NCI-H226 (cell line): ENCODE measurements at places on chromosomes 12 and 14.

GRCh38 chr12:12887471-12887870, 3.9 kb upstream of the GPRC5A start:
- no peak for DNase-seq

DNA sequence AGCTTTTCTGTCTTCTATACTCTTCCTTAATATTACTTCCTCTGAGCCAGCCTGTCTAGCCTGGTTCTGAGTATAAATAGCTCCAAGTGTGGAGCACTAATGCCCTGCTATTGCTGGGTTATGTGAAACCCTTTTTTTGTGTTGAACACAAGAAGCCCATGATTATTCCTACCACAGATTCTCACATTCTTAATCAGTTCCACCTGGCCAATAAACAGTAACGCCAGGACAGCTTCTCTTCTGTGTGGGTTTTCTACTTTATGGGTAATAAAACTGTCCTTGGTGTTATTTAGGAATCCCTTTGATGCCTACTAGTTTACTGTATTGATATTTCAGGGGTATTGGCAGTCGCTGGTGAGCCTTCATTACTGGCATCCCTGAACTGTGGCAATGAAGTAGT, 48.9 kb upstream of the LRIG3 start:
- no peak for DNase-seq

GRCh38 chr12:52669426-52669825, 10.8 kb downstream of the KRT1 start:
- DNase-seq: no peak

GRCh38 chr12:54853933-54854538, at the start of gene MUCL1:
Gene MUCL1, plus strand, starts transcription at chr12:54854516. Its CDS starts 67 bp downstream, at chr12:54854583.
- DNase-seq: peak; percentile 20

DNA sequence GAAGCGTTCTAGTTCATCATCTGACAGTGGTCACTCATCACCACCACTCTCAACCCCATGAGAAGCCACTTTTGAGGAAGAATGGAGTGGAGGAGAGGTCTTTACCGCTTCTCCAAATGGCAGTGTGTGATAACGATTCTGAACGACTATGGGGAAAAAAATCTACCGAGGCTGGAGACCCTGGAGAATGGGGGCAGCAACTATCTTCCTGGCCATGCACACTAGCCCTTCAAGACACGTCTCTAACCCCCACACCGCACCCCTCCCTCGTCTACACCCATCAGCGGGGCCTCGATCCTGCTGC, 365 bp downstream of the ING4 start:
- no peak for DNase-seq

- DNase-seq: peak; percentile 42
These were observed 12.5 kb downstream of the PCNX1 start for GRCh38 chr14:70919774-70920173.

GRCh38 chr12:129607301-129607700, 296.5 kb downstream of the TMEM132D start:
- DNase-seq: no peak

GRCh38 chr12:49253033-49253623, 11.8 kb upstream of the TUBA1C start:
- peak; percentile 75 for DNase-seq

DNA sequence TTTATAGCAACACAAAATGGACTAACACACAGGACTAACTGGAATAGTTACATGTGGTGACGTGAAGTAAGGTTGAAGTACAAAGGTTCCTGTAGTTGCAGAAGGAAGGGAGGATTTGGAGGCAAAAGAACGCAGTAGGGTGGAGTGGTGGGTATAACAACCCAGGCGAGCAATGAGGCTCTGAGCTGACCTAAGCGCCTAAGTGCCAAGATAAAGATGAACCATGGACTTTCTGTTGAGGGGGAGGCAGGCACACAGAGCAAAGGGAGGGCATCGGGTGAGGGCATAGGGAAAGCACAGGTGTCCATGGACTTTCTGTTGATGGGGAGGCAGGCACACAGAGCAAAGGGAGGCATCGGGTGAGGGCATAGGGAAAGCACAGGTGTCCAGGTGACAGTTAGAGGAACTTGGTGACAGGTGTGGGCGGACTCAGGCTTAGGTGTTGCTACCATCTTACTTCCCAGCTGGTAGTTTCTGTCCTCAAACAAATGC, 15.2 kb downstream of the SCNN1A start:
- no peak for DNase-seq

GRCh38 chr12:53990311-53991076, 5.5 kb downstream of the HOXC10 start:
- no peak for DNase-seq

DNA sequence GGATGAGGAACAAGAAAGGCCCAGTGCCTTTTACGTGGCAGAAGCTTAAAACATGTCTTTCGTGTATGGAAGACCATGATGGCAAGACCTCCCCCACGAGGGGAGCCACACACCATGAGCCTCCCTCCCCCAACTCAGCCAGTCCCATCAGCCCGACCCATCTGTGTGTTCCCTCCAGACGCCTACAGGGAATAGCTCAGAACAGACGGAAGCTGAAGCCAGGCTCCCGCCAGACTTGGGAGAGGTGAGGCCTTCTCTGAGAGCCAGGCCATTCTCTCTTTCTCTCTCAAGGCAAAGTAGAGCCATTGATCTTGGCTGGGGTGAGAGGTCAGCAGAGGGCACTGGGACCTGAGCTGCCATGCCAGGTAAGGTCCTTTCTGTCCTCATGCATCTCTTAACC, 9.5 kb downstream of the REM2 start:
- DNase-seq: no peak

GRCh38 chr14:21866479-21866878, 192.9 kb upstream of the OR4E1 start:
- peak; percentile 26 for DNase-seq

GRCh38 chr12:42326541-42327226, 717 bp downstream of the PPHLN1 start:
- DNase-seq: no peak

DNA sequence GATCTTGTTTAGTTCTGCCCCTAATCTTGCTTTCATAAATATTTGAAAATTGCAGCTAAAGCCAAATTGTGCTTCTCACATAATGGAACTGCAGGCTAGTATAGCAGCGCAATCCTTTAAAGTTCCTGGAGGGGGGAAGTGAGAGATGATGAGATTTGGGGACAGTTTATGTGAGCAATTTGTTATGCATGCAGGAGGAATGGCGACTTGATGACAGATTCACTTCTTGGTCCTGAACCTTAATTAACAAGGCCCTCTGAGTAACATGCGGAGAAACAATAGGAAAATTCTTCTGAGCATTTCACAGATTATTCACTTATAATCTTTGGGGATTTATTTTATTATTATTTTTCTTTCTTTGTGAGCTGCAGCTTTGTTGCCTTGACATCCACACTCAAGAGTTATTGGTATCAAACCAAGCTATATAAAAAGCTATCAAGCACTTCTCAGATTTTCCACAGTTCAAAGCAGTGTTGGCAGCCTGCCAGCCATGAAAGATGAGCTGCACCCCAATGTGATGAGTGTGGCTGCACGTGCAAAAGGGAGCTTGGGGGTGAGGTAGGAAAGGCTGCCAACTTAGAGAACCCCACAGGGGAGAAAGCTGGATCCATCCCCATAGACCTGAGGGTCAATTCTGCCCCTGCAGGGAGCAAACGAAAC, 1662.2 kb upstream of the FLRT2 start:
- DNase-seq: peak; percentile 3

DNA sequence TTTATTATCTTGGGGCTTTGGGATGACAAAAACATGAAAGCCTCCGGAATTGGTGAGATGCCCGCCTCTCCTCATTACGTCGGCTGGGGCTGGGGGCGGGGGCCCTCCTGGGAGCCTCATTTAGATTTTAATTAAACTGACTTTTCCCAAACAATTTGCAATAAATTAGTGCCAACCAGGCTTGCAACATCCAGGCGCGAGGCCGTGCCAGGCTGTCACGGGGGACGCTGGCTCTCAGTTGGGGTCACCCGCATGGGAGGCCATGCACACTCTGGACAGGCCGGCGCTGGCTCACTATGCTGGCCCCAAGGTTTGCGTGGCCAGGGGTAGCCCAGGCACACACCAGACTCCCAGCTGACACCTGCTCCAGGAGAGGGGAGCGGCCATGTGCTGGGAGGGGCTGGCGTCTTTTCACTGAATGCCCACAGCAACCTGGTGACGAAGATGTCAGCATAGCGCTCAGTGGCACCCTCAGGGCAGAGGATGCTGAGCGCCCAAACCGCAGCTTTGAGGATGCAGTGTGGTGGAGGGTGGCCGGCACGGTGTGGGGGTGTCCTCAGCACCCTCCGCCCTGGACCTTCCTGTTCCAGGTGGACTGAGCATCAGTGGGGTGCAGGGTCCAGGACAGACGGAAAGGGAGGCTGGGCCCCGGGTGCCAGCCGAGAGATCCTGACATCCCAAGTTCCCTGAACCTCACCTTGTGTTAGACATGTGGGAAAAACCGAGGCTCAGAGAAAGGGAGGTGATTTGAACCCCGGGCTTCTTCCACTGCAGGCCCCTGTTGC, 190.8 kb upstream of the C14orf180 start:
- no peak for DNase-seq

- peak; percentile 90 for DNase-seq
These were observed 92.5 kb downstream of the DPF3 start for GRCh38 chr14:72801381-72801812.

DNA sequence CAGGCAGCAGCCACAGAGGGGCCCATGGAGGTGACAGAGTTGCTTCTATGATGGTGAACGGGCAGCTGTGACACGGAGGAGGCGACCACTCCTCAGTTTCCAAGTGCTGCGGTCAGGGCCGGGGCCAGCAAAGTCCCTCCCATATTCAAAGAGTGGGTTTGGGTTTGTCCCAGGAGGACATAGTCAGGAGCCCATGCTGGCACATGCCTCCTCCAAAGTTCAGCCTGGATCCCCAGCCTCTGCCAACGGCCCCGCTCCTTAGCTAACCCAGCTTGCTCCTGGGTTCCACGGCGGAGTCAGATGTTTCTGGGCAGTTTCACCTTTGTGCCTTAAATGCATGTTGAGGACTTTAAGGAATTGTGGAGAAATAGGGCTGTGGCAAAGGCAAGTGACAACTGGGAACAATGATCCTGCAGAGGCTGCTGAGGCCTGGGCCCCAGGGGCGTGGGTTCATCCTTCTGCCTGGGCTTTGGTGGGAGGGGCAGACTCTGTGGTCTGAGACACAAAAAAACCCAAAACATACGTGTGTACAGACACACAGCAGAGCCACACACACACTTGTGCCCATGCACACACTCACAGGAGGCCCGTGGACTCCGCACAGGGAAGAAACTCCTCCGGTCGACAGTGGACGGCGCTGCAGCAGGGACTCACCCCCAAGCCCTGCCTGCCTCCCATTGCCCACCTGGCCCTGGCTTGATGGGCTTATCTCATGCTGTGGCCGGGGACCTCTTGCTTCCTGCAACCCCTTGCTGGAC, 399.4 kb downstream of the TMEM121 start:
- no peak for DNase-seq

DNA sequence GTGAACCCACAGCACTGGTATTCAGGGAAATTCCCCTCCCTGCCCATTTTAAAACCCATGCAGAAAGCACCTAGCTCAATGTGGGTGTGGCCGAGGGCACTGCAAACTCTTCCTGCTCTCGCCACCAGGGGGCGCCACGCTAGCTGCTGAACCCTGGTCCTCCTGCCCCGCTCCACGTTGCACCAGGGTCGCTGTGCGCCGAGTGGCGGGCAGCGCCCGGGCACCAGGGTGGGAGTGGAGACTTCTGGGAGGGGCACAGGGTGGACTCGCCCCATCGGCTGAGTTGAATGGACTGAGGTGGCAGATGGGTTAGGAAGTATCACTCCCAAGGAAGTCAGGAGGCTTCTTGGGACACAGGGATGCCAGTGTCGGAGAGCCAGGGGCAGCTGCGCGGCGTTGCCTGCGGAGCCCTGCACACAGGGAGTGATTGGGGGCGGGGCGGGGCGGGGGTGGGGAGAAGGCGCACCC, 48.1 kb upstream of the BCL11B start:
- DNase-seq: peak; percentile 32

GRCh38 chr12:49563951-49564685, 3.8 kb downstream of the MCRS1 start:
- DNase-seq: no peak
